Activated CD8-positive, alpha-beta memory T cell treated with anti-CD3 and anti-CD28 coated beads for 1 hour (primary cell): ENCODE measurements at places on chromosomes 4 and X.

GRCh38 chrX:118324588-118324987 lies 21.3 kb upstream of the WDR44 start:
- DNase-seq, result no peak

- DNase-seq, result no peak
Measured at GRCh38 chr4:23728971-23729370, 160.9 kb downstream of the PPARGC1A start.

GRCh38 chr4:176791591-176792325 lies 964 bp downstream of the VEGFC start:
- DNase-seq, result no peak

DNA sequence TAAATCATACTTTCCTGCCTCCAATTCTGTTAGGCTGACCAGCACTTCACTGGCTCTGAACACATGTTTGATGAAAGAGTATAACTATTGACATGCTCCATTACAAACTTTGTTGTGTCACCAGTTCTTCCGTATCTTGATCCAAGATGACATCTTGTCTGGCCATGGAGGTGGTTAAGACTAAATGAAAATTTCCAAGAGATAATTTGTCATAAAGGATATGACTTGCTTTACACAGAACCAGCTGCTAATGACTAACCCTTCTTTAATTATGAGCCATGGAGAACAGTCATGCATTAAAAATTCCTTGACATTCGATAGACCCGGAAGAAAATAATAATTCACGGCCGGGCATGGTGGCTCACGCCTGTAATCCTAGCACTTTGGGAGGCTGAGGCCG lies 17.7 kb upstream of the N4BP2 start:
- no peak for DNase-seq

DNA sequence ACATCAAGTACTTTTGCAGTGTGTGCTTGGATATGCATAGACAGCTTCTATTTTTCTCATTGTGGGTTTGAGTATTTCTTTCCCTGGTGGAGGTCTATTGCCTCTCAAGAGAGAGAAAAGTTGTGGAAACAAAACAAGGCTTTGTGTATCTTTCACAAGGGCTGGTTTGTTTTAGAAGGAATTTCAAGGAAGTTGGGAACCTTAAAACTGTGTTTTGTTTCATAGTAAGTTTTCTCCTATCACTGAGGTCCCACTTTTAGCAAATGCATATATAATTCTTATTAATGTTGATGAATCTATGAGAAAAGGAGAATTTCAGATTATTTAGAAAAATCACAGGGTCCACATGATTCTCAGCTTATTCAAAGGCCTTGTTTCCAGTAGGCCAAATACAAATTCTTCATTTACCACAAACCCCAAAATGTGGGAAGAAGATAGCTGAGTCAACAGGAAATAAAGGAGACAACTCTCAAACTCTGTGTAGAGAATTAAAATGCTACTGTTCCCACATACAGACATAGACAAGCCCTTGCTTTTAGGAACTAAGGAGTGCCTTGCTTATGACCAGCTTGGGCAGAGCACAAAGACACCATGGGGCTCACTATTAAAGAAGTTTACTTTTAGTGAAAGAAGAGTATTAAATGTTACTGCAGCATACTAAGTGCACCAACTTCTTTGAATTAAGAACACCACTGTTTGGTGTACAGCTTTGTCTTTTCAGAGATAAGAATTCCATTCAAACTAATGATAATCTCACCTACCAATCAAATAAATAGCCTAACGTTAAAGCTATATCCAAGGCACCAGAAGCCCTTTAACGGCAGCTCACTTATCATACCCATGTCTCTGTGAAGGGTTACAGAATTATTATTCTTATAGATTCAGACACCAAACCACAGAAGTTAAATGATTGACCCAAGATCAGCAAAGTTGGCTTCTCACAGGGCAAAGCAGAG lies 177.4 kb upstream of the LEF1 start:
- DNase-seq, result no peak

DNA sequence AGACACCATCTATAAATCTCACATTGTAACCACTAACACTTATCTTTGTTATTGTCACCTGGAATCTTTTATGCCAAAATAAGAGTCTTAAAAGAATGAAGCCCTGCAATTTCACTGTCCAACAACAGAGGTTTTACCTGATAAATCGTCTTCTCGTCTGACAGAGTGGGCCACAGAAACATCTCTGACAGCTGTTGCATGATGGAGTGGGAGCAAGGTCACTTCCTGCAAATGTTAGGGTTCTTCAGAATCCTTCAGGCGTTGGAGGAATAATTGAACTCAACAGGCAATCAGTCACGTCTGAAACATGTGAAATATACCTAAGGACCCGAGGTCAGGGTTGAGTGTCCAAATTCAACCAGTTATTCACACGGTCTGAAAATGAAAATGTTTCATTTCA lies 353.6 kb downstream of the TRIML1 start:
- no peak for DNase-seq
